ENCODE measurements at places on chromosomes 11 and 22.

DNA sequence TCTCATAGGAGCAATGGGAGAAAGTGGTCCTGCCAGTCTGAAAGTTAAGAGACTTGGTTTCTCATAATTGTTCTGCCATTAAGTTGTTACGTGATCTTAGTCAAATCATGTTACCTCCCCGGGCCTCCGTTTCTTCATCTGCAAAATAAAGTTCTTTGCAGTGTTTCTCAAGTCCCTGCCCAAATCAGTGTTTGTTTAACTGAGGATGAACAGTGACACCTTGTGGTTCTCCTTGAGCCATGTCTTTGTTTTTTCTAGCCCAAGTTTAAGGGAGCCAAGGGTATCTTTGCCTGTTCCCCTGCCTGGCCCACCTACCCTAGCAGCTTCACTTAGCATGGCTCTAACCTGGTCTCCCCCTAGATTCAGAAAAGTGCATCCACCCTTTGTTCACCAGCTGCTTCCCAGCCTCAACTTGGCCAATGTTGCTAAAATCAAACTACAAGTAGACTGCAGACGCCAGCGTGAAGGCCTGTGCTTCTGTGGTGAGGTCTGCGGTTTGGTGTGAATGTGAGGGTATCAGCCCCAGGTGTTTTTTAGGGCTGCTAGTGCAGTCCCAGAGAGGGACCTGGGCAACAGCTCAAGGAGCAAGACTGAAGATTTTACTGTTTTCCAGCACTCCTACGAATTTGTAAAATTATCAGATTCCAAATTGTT, 35.5 kb downstream of the FZD4 start:
- DNase-seq, result no peak

DNA sequence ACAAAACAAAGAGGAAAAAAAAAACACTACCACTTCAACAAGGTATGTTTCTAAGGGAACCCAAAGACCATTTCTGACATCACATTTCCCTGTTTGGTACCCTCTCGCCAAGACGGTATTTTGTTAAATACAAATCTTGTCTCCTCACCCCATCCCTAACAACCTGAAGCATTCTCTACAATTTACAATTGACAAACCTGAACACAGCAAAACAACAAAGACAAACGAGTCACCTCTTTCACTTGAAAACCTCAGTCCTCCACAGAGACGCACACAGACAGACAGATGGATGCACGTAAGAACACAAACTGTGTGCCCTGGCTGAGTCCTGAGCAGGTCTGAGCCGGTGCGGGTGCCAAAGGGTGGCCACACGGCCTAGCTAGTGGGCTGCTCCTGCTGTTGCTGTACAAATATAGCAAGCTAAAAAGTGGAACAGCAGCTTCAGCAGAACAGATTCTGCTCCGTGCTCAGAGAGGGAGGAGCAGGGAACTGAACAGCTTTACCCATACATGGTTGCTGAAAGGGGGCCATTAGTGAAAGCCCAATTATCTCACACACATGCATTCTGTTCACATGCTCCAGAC, 28.5 kb downstream of the CELF1 start:
- DNase-seq, result no peak

DNA sequence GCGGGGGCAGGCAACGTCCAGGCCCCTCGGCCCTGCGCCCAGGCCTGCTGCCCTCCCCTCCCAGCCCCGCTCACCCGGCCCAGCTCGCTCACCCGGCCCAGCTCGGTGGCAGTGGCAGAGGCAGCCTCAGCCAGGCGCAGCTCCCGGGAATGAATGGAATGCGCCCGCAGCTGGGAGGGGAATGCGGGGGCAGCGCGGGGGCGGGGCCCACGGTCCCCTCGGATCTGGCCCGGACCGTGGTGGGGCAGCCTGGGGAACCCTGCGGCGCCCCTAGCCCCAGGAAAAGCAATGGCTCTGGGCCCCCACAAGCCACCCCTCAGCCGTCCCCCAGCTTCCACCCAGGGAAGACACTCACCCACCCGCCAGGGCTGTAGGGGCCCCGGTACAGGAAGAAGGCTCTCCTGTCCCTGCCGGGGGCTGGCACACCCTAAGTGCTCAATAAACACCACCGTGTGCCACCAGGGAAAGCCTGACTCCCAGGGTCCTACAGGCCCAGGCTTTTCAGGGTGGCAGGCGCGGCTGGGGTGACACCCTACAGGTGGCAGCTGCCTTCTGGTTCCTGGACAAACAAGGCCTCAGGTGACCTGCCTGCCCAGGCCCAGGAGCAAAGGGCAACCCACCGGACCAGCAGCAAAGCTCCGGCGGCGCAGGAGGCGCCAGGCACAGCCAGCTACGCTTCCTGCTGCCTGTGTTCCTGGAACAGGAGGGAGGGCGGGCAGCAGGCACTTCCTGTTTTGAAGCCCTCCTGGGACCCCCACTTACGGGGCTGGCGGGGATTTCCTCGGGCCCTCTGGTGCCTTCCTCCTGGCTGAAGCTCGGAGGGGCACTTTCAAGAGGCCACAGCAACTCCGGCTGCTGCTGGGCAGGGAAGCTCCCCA, 13.8 kb downstream of the PLXNB2 start:
- peak; percentile 88 for DNase-seq

- DNase-seq, result no peak
Measured at GRCh38 chr11:118911113-118911879, 14.4 kb downstream of the BCL9L start.

DNA sequence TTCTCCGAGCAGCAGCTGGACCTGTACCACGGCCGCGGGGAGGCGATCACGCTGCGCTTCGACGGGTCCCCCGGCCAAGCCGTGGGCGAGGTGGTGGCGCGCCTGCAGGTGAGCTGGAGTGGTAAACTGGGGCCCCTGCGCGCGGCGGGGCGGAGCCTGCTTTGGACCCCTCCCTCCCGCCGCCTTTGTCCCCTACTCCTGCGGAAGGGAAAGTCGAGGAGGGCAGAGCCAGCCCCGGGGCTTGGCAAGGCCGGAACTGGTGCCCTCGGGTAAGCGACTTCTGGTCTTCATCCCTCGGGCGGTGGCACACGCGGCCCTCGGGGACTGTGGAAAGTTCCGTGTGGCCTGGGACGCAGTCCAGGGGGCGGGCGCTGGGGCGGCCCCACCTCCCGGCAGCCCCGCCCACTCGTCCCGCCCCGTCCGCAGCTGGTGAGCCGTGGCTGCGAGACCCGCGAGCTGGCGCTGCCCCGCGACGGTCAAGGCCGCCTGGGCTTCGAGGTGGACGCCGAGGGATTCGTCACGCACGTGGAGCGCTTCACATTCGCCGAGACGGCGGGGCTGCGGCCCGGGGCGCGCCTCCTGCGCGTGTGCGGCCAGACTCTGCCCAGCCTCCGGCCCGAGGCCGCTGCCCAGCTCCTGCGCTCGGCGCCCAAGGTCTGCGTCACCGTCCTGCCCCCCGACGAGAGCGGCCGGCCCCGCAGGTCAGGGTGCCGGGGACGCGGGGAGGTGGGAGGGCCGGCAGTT, 9.2 kb downstream of the SIPA1 start:
- DNase-seq, result no peak

- no peak for DNase-seq
Measured at GRCh38 chr11:109857637-109858036, 235.6 kb upstream of the ZC3H12C start.

GRCh38 chr11:9815486-9816136, 151.7 kb downstream of the SWAP70 start:
- no peak for DNase-seq

DNA sequence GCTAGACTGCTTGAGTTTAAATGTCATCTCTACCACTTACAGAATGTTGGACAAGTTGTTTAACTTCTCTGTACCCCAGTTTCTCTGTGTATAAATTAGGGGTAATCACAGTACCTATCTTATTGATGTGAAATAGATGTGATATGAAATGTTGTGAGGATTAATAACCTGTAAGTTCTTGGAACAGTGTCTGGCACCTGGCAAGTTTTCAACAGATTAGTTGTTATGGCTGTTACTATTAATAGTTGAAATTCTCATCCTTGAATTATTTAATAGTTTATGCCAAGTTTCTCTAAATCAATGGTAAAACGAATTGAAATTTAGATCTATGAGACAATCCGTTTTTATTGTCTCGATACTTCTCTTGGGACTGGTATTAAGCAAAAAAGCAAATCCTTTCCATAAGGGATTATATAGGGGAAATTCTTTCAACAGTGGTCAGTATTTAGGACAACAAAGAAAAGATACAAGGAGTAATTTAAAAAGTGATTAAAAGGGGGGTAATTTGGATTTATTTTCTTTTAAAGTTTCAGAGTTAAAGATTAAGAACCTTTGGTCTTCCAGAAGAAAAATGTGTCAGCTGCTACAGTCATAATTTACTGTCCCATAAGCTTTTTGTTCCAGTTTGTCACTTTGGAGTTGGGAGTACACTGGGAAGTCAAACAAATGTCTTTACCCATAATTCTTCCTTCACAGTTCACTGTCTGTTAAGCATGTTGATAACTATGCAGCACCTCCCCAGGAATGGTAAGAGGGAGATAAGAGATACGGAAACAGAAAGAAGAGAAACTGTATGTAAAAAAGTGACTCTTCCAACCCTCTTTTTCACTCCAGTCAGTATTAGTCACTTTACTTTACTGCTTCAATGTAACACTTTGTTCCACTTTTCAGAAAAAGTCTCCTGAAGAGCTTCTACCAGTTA, 13.2 kb downstream of the PDE3B start:
- DNase-seq, result no peak

GRCh38 chr22:19942157-19943081, 801 bp upstream of the TXNRD2 start:
- no peak for DNase-seq

DNA sequence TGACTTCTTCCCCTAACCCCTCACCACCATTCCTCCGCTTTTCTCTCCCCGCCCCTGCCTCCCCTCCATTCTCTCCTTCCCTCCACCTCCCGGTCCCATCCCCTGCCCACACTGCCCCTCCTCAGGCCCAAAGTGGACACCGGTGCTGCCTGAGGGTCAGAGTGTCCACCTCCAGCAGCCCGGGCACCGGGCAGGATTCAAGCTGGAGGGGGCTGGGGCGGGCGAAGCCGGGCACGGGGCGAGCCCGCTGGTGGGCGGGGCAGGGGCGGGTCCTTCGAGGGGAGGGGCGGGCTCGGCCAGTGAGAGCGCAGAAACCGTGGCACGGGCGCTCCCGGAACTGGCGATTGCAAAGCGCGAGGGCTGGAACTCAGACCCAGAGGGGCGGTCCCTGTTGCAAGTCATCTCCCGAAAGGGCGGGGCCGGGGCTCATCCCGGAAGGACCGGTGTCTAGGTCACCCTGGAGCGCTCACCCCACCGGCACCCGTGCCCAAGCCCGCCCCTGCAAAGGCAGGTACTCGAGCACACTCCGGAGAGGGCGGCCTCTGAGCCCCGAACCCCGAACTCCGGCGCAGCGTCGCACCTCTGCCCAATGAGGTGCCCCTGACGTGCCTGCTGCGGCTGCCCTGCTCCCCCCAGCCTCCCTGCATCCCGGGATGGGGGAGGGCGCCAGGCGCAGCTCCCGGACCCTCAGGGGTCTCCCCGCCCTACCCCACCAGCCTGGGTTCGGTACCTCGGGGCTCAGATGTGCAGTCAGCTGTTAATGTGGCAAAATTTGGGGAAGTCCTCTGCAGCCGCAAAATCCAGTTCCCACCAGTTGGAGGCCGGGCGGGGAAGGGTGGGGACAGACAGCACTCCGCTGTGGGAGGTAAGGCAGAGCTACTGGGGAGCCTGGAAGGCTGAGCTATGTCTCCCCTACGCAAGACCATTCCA, 16.5 kb upstream of the CDKN1C start:
- peak; percentile 95 for DNase-seq

GRCh38 chr22:22199634-22200033, 45.0 kb upstream of the VPREB1 start:
- DNase-seq, result no peak

- no peak for DNase-seq
Measured at GRCh38 chr22:49763138-49763537, 64.5 kb downstream of the BRD1 start.

DNA sequence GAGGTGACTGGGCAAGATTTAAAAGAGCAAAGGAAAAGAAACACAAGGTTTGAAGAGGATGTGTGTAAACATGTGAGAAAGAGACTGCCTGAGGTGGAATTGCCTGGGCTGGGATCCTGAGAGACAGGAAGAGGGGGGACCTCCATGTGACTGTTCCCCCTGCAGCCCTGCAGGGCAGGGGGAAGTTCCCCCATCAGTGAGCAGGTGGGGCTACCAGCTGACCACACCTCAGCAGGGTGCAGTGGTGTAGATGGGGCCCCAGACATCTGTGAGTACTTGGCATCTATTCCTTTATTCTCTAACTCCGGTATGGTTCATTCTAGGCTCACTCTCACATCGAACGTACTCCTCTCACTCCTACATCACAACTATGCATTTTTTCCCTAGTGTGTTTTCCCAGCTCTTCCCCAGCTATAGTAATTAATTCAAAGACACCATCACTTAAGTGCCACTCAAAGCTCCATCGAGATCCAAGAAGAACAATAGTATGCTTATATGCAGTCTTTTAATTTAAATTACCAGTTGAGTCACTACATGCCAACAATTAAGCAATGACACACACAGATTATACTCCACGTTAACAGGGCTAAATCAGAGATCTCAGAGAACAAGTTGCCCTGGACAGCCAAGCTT, 42.7 kb downstream of the LGR4 start:
- DNase-seq, result no peak

- no peak for DNase-seq
Measured at GRCh38 chr11:33323421-33323820, 66.2 kb downstream of the HIPK3 start.

GRCh38 chr11:60809249-60809648, 24.1 kb downstream of the MS4A10 start:
- DNase-seq, result no peak

- DNase-seq, result no peak
Measured at GRCh38 chr11:115313224-115313838, 190.9 kb downstream of the CADM1 start.

- DNase-seq, result peak; percentile 51
Measured at GRCh38 chr22:42473484-42474193, 41.4 kb upstream of the NFAM1 start.

DNA sequence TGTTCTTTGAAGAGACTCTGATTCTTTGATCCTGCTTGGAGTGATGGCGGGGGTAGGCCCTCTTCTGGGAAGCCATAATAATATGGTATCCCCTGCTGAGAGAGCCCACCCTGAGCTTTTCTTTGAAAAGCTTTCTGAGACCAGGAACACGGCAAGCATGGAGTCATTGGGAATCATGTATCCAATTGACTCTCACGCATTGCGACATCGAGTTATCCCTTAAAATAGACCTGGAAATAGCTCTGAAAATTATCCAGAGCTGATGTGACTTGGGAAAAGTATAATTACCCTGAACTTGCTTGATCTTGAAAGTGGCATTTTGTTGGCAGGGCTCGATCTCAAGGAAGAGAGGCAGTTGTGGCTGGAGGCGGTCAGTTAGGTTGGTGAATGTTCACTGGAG, 36.8 kb upstream of the MPEG1 start:
- no peak for DNase-seq
